Stimulated activated CD8-positive, alpha-beta memory T cell treated with anti-CD3 and anti-CD28 coated beads, Interleukin-7, amount 100 ng/mL, for 4 hours (primary cell): ENCODE measurements at places on chromosomes 16 and 17.

DNA sequence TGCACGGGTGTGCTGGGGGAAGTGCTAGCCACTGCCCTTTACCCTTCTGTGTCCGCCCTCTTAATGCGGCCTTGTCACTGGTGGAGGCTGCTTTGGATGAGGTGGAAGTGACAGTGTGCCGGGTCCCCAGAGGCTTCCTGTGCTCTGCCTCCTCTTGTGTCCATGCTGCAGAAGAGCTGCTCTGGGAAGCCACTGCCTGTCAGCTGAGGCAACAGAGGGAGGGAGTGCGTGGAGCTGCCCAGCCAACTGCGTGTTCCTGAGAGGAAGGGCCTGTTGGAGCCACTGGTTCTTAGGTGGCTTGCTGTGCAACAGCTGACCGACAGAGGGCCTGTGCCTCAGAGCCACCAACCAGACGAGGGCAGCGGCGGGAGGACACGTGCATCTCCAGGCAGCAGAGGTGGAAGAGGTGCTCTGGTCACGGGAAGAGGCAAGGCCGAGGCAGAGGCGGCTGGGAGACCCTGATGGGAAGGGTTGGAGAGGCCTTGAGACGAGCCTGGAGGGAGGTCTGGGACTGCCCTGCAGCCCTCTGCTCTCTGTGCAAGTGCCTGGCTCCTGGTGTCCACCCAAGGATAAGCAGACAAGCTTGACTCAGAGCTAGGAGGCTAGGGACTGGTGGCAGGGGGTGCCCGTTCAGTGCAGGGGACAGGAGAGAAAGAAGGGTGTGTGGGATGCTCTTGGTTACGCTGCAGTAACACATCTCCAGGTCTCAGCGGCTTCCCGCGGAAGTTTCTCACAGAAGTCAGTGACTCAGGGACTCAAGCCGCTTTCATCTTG is 25.4 kb downstream of the B9D1 start:
- no peak for DNase-seq

- DNase-seq = no peak
Measured at GRCh38 chr17:61063528-61063927, 336.1 kb upstream of the TBX2 start.

- no peak for DNase-seq
Measured at GRCh38 chr17:42166196-42166763, 11.5 kb upstream of the RAB5C start.

DNA sequence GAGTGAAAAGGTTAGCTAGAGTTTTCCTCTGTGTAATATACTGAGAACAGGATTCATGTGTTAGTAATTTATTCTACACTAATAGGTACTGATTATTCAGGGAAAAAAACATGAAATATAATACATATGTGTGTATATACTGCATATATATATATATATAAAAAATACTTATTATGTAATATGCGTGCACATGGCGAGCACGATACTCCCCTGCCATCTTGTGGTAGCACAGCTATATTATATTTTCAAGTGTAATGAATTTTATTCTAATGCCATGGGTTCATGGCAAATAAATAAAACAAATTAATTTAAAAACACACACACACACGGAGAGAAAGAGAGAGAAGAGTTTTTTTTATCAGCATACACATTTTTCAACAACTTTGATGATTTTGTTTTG is 460.6 kb downstream of the KCNJ2 start:
- no peak for DNase-seq

GRCh38 chr17:19303367-19303776 is 59.2 kb downstream of the B9D1 start:
- no peak for DNase-seq

GRCh38 chr17:7823581-7824001 is 10.4 kb upstream of the KDM6B start:
- no peak for DNase-seq

- no peak for DNase-seq
Measured at GRCh38 chr17:27666831-27667560, 36.0 kb downstream of the LGALS9 start.

DNA sequence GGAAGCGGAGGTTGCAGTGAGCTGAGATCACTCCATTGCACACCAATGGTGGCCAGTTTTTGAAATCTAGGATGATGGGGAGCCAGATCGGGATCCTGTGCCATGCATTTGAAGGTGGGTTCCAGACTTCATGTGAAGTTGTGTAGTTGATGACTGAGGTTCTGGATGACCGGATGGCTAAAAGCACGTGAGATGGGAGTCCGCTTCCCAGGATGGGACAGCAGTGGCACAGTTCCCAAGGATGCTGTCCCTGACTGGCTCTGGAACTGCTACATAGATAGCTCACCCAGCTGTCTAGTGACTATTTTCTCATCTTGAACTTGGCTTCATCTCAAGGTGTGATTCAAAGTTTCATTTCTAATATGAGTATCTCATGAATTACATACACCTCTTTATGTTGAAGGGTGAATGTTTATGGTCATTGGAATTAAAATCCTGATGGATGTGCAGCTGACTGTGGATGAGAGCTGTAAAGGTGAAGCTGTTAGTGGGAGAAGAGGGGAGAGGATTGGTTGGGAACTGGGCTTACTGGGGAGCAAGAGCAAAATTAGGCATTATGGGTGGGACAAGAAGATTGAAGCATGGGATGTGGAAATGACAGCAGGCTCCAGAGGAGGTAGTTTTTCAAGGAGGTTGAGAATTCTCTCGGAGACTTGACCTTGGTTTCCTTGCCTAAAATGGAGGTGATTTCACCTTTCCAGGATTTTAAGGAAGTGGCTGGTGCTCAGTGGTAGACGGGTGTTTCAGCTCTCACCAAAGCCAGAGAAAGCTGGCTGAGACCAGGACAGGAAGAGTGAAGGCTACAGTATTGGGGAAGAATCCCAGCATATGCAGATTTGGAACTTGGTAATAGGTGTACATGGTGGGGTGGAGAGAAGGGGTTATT is 8.2 kb downstream of the TUFM start:
- DNase-seq = no peak

GRCh38 chr17:46020998-46021397 is 21.9 kb downstream of the STH start:
- no peak for DNase-seq

GRCh38 chr17:38575781-38576180 is 30.0 kb downstream of the SRCIN1 start:
- no peak for DNase-seq

- DNase-seq = no peak
Measured at GRCh38 chr16:88672776-88673175, 9.9 kb upstream of the MVD start.

GRCh38 chr16:17723531-17724134 is 252.9 kb upstream of the XYLT1 start:
- DNase-seq = no peak

GRCh38 chr17:32689348-32689747 is 187.6 kb downstream of the MYO1D start:
- no peak for DNase-seq
